Hypothalamus (tissue), 51 donors: ENCODE measurements at places on chromosomes 3 and 15.

- DNase-seq = no peak
Measured at GRCh38 chr3:187295316-187296034, 3.9 kb upstream of the MASP1 start.

DNA sequence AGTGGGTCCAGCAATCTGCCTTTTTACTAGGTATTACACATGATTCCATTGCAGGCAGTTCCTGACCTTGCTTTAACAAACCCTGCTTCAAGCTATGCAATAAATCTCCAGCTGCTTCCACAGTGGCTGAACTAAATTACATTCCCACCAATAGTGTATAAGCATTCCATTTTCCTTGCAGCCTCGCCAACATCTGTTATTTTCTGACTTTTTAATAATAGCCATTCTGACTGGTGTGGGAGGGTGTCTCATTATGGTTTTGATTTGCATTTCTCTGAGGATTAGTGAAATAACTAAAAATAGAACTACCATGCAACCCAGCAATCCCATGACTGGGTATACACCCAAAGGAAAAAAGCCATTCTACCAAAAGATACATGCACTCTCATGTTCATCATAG lies 36.4 kb upstream of the DNAJC13 start:
- DNase-seq = no peak

GRCh38 chr3:14300721-14301399 lies 101.5 kb upstream of the SLC6A6 start:
- no peak for DNase-seq

DNA sequence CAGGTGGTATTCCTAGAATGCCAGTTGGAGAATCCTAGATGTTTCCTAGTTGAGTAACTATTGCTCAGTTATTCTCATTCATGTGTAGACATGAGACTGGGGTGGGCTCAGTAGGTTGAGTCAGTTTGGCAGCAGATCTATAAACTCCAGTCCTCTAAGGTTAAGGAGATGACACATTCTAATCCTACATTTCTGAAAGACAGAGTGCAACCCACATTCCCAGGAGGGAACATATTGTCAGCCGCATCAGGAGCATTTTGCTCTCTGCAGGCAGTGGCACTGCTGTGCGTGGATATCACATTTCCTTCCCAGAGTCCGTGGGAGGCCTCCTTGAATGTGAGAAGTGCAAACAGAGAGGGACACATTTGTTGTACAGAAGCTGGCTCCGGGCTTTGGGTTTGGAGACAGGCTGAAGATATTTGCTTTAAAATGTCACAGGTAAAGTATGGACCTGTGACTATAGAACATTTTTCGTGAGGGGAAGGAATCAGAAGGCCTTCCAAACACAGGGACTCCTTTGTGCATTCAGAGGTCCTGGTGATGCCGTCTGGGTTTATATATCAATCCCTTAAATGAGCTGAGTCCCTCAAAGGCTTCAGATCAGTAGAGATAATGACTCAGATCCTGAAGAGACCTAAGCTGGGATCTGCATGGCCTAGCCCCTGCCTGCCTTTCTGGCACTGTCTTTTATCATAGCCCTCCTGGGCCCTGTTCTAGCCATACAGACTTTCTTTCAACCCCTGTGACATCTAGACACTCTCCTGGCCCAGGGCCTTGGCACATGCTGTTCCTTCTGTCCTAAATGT lies 156.5 kb downstream of the CADPS start:
- no peak for DNase-seq
